Mesenteric fat pad (tissue), 1 donor: ENCODE measurements at places on chromosomes 6 and 20. TPM values are rescaled to one million over a fixed set of nuclear protein-coding genes. Genes with fewer than 3 reads are reported as not detected.

- DNase-seq = no peak
Measured at GRCh38 chr6:165562421-165563090, 100.5 kb downstream of the PDE10A start.

DNA sequence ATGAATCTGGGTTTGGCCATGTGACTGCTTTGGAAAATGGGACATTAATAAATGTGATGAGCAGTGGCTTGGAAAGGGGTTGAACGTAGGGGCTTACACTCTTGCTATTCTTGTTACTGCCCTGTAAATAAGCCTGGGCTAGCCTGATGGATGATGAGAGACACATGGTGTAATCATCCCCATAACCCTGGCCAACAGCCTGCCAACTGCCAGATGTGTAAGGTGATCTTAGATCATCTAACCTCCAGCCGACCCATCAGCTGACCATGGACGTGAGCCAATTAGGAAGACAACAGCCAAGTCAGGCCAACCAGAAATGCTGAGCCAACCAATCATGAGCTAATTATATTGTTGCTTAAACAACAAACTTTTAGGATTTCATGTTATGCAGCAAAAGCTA, 25.2 kb downstream of the FBXO30 start:
- no peak for DNase-seq

- DNase-seq = no peak
Measured at GRCh38 chr20:48657426-48658197, 170.2 kb downstream of the PREX1 start.

DNA sequence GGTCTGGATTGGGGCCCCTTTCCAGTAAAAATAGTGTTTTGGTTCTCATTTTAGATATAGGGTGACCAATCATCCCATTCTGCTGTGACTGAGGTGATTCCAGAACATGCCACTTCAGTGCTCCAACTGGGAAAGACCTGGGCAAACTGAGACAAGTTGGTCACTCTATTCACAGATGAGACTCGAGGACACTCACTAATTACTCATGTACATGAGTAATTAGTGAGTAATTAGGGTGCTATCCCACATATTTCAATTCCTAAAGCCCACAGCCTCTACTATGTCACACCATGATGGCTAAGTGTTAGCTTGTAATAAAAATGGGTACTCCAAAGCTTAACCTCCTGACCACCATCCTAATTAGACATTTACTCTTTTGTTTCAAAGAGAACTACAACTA, 86.0 kb downstream of the CBLN4 start:
- no peak for DNase-seq

MUCL3 gene
- not detected for total RNA-seq

TPX2 gene
- total RNA-seq = 1.1 TPM

C6orf15 gene
- not detected for total RNA-seq

DNA sequence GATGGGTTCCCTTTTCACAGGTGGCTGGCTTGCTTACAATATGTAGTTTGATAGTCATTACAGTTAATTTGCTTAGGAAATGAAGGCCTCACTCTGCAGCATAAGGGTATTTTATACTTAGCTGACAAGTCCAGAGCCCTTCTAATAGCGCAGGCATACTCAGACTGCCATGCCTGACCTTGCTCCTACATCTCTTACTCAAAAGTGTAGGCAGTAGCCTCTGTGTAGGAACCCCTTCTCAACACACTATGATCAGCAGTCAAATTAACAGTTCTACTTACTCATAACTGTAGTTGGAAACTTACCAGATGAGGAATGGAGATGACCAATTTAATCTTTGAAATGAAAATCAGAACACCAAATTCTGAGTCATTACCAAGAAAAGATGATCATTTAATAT, 373.5 kb downstream of the TBC1D32 start:
- DNase-seq = no peak

DNA sequence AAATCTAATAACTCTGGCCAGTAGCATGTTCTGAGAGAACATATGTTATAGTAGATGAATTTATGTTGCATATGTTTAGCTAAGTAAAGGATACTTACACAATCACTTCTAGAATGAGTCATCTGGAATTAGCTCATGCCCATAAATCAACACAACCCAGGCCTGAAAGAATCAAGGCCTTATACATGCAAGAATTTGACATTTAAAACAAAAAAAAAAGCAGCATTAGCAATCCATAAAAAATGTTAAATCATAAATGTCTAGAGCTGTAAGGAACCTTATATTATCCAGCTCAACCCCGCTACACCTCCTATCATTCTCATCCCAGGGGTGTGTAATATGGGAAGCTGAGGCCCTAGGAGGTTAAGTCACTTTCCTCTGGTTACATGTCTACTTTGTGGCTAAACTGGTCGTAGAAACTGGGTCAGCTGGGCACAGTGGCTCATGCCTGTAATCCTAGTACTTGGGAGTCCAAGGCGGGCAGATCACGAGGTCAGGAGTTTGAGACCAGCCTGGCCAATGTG, 105.2 kb upstream of the CARMIL1 start:
- no peak for DNase-seq

SHLD1 gene
- total RNA-seq = 3.1 TPM

GRCh38 chr6:118551063-118552053, 3.3 kb downstream of the PLN start:
- DNase-seq = no peak

DNA sequence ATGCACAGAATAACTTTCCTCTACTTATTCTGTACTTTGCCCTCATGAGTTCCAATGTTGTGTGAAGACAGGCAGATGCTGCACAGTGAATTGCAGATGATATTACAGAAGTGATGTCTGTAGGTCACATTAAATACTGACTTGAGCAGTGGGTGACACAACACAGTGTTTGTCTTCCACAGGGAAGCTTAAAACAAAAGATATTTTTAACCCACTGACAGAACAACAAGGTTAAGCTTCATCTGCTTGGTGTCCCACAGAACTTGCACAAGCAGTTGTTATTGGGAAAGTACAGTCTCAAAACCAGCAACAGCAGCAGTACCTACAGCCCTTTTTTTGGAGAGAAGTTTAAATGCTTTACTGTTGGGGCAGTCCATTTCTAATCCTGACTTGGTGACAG, 10.5 kb downstream of the SUMO4 start:
- no peak for DNase-seq

SLC22A7 gene
- not detected for total RNA-seq

GRCh38 chr6:14903176-14904038, 342.5 kb upstream of the JARID2 start:
- no peak for DNase-seq

SPATS1 gene
- not detected for total RNA-seq

- no peak for DNase-seq
Measured at GRCh38 chr20:58300321-58300720, 9.2 kb upstream of the RAB22A start.

SEL1L2 gene
- not detected for total RNA-seq

IP6K3 gene
- total RNA-seq = 0.13 TPM

APOBEC2 gene
- not detected for total RNA-seq

GRCh38 chr6:74073999-74074398, 378.0 kb downstream of the CD109 start:
- DNase-seq = no peak

RNF146 gene
- 41.7 TPM for total RNA-seq

TNFRSF6B gene
- 4.7 TPM for total RNA-seq

DNA sequence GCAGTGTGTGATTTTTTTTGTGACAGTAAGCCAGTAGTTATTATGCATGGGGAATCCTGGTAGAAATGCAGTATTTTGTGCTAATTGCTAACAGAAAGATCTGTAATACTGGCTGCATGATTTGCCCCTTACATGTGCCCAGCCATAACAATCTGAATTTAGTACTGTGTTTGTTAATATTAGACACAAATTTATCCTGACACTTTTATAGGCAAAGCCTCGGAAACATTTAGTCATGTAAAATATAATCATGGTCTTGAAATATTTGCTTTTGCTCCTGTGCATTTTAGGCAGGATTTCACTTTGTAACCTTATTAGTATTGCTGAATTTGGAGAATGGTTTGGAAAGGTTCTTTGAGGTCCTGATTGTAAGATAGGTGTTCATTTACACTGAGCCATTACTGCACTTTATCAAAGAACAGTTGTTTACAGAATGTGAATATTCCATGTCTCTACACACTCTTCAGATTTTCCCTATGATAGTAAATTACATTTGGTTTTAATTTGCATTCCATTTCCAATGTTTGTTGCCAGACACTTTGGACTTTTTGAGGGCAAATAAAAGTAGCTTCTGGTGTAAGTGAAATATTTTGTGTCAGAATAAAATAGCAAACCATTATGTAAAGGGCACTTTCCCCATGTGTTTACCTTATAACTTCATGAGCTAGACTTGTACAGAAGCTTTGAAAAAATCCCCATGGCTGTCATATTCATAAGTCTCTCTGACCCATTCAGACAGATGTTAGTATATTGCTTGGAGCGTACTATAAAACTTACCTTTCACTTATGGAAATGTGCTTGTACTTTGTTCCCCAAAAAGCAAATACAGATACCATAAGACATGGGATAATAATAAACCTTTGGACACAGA, 349.9 kb downstream of the ARHGAP18 start:
- DNase-seq = no peak

LY6G6F gene
- not detected for total RNA-seq

GRCh38 chr20:19701429-19701828, 56.6 kb upstream of the RIN2 start:
- no peak for DNase-seq

MYLK2 gene
- not detected for total RNA-seq

- DNase-seq = no peak
Measured at GRCh38 chr6:132357120-132357519, 44.2 kb downstream of the MOXD1 start.

POM121L2 gene
- total RNA-seq = not detected

- peak; percentile 95 for DNase-seq
Measured at GRCh38 chr20:44714701-44715498, at the start of gene CCN5. Gene CCN5, plus strand, starts transcription at chr20:44715369. Its CDS starts 22 bp downstream, at chr20:44715391.

CCN5 gene
- 51.5 TPM for total RNA-seq

DNA sequence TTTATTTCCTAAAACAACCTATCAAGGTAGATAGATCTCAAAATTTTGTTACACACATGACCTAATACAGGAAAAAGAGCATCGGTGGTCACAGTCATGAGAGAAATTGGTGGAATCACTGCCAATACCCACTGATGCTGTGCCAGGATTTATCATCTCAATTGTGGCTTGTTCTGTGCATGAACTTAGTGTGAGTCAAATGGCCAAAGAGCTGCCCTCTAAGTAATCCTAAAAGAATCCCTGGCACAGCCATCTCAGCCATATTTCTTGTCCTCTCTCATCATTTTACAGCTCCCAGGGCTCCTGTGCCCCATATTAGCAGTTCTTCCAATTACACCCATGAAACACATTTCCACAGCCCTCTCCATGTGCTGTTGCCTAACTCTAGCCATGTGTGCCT, 6.1 kb downstream of the GSTA5 start:
- no peak for DNase-seq

- no peak for DNase-seq
Measured at GRCh38 chr20:34435589-34435988, 72.5 kb downstream of the ITCH start.
